Natural killer cell (primary cell): ENCODE measurements at places on chromosomes 6 and 20.

GRCh38 chr6:41042226-41043055 lies at the start of gene TSPO2:
Gene TSPO2 (plus strand): TSS chr6:41042467. CDS start chr6:41042986, 519 bp downstream.
- no peak for DNase-seq

DNA sequence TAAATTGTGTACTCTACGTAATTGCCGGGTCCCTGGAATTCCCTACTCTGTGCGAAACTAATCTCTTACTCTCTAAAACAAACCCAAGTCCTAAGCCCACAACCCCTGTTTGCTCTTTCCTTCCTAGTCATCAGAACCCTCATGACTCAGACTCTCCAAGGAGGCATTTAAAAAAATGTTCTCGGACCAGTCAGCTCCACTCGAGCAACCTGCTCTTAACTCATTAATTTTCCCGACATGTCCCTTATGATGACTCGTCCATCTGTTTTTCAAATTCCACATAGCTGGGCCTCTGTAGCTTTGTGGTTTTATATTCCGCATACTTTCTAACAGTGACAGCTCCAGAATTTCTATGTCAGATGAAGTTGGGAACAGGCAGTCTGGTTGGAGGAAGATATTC lies 2.6 kb upstream of the MUC22 start:
- DNase-seq = no peak

DNA sequence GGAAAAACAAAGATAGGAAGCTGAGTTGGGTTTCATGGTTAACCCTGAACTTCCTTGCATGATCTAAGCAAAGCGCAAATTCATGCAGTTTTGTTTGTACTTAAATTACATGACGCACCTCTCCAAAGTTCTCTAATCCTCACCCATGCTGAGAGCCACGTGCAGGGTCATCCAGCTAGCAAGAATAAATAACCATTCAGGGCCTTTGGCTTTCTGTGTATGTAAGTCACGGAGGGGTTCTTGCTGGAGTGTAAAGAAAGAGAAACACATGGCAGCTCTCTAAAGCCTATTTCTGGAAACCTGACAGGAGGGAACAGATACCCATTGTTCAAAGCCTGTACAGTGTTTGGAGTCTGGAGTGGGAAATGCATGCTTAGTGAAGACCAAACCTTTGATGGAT lies 171.7 kb upstream of the CCN2 start:
- DNase-seq = no peak

- DNase-seq = no peak
Measured at GRCh38 chr20:32903666-32904175, 45.0 kb downstream of the EFCAB8 start.

DNA sequence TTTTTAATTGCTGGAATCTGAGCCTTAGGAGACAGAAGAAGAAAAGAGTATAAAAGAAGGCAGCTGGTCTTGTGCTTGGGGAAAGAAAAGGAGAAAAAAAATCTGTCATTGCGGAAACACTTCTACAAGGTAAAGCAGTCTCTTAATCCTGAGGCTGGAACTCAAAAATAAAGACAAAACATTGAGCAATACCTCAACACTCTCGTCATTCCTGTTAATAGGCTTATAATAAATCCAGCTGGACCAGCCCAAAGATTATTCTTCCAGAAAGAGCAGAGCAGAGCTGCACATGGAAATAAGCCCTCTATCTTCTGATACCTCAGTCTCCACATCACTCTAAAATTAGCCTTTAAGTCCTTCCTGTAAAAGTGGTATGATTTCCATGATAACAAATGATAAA lies 62.0 kb upstream of the HIVEP1 start:
- DNase-seq = no peak

- no peak for DNase-seq
Measured at GRCh38 chr20:39631557-39631956, 669.4 kb downstream of the DHX35 start.

DNA sequence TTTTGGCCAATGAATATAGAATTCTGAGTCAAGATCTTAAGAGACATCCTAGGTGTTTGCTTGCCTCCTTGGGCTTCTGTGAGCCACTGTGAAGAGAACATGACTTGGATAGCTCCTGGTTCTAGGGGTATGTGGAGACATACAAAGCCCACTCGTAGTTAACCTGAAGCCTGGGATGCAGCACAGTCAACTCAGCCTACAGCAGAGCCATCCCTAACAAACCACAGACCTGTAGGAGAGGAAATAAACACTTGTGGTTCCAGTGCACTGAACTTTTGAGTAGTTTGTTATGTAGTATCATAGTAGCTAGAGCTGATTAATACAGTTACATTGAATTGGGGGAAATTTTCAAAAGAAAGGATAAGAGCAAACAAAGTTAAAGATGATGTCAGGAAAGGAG lies 474.4 kb upstream of the HSF2 start:
- no peak for DNase-seq

GRCh38 chr6:158780246-158780884 lies 38.8 kb downstream of the EZR start:
- no peak for DNase-seq

DNA sequence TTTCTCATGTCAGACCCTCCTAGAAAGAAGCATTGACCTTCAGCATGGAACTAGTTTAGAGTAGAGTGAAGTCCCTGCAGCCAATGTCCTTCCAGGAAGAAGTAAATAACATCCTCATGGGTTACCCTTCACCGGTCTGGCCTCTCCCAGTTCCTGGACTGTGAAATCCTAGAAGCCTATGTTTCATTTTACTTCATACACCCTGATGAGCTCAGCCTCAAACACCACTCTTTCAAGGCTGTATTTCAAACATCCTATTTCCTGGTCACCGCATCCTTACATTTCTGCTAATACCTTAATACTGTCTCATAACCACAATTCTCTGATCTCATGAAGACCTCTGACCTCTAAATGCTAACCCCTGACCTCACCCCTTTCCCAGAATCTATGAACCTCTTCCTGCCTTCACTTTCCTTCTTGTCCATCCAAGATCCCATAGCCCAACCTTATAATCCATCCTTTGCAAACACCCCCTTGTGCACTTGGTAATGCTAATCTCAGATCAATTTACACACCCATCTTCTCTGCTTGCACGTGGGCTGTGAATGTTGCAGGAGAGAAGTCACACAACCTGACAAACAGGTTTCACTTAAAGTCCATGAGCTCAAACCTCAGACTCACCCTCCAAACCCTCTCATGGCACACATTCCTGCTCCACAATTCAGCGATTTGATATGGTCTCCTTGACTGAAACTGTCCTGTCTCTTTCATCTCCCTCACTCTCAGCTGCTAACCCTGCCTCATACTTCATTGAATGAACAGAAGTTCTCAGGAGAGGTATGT lies 30.2 kb downstream of the SLC2A10 start:
- no peak for DNase-seq

GRCh38 chr6:29924287-29924686 lies 18.0 kb upstream of the HLA-A start:
- no peak for DNase-seq

- no peak for DNase-seq
Measured at GRCh38 chr20:44221368-44221954, 10.9 kb upstream of the OSER1 start.

- DNase-seq = no peak
Measured at GRCh38 chr20:54716174-54716747, 240.9 kb downstream of the DOK5 start.

DNA sequence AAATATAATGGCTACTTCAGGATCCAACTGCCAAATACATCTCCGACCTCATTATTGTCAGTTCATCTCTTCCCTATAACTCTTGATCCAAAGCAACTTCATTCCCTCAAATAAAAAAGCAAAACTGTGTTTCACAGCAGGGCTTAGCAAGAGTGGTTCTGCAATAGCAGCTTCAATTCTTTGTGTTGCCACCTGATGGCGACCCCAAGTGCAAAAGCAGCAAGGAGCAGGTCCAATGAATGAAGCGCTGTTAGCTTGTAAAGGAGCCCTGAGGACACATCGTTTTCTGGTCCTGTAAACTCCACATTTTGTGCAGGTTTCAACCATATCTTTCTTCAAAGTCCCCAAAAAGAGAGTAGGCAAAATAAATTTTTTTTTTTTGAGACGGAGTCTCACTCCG lies 19.6 kb downstream of the RTN4IP1 start:
- DNase-seq = peak; percentile 19

DNA sequence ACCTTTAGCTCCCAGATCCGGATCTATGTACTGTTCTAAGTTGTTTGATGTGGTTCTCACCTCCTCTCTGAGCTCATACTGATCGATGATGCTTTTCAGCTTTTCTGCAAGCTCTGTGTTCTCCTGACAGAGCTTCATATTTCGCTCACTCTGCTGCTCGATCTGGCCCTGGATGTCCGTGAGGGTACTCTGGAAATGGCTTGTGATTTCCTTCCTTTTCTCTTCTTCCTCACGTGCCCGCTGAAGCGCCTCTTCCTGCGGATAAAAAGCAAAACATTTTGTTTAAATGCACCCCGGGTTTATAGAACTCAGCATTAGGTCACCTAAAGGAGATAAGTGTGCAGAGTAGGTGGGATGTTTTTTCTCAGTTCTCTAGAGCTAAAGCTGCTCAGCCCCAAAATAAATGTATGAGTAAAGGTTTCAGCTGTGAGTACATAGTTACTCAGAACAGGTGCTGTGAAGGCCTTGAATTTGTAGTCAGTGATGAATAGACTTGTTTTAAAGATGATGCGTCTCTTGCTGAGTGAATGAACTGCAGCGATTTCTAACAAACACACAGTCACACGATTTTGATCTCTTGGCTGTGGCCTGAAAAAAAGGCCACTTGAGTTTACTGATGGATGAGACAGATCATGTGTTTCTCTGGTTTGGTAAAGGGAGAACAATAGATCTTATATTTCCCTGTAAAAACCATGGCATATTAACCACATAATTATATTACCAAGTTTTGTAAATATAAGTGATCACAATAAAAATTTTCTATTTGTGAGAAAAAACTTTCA lies 29.1 kb downstream of the TXLNB start:
- peak; percentile 66 for DNase-seq

DNA sequence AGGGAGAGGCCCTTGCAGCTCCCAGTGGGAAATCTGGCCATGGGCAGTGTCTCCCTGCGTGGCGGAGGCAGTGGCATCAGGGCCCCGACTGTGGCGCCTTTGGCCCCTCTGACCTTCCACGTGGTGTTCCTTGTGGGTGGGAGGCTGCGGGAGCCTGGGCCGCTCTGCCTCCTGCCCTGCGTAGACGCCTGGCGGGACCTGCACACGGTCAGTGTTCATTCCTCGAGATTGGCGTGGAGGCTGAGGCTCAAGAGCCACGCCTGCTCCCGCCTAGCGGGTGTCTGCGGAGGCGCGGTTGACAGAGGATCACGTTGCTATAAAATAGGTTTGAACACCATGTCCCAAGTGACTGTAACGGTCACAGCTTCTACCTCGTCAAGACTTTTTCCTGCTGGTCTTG lies 14.0 kb downstream of the COL9A3 start:
- no peak for DNase-seq

DNA sequence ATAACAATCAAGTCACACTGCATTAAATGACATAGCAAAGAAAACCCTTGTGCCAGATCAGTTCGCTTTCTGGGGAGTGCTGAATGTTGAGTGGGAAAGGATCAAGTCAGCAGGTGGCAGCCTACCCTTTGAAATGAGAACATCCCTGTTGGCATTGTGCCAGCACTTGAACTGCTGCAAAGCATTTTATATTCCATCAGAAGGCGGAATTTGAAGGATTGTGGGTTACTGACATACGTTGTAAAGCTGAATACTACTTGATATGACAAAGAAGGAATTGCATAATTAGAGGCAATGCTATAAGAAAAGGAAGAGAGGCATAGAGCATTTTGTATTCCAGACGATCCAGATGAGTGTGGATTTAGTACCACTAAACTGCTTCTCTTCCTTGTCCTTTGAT lies 26.5 kb downstream of the BCKDHB start:
- DNase-seq = no peak

GRCh38 chr6:9841886-9842725 lies 572.8 kb downstream of the TFAP2A start:
- DNase-seq = no peak

DNA sequence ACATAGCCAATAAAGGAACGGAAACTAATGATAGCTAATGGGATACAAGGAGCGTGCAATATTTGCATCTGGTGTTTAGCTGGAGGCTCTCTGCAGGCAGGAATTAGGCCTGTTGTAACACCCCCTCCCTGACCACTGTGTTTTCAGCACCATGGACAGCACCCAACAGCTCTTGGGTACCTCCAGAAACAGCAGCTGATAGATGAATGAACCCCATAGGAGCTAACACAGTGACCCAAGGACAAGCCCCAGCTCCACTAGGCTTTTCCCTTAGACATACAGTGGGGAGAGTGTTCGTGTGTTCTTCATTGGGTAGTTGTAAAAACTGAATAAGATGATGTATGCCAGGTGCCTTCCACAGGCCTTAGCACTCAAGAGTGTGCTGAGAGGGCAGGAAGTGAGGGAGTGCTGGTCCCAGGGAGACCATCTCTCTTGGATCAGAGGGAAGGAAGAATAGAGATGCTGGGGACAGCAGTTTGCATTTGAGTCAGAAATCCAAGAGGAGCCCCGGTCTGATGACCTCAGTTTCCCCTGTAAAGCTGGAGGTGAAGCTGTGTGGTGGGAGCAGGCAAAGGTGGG lies 161.3 kb downstream of the PHACTR3 start:
- peak; percentile 36 for DNase-seq

DNA sequence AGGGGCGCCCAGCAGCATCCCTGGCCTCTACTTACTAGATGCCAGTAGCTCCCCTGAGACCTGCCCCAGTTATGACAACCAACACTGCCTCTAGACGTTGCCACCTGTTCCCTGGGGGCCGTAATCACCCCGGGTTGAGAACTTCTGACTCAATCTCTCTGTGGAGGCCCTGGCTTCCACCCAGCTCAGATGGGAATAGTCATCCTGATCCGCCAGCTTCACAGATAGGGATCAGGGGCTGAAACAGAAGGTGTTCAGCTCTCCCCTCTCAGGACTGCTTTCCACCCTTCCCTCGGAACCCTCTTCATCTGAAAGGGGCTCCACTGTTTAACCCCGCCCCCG lies 3.3 kb downstream of the CAPN11 start:
- DNase-seq = no peak

- DNase-seq = no peak
Measured at GRCh38 chr20:10562899-10563298, 110.9 kb downstream of the JAG1 start.

GRCh38 chr20:58088625-58089024 lies 139.8 kb downstream of the ANKRD60 start:
- no peak for DNase-seq

GRCh38 chr20:18019068-18019467 lies 38.6 kb downstream of the OVOL2 start:
- no peak for DNase-seq

GRCh38 chr6:155867682-155868081 lies 412.0 kb upstream of the NOX3 start:
- DNase-seq = no peak

DNA sequence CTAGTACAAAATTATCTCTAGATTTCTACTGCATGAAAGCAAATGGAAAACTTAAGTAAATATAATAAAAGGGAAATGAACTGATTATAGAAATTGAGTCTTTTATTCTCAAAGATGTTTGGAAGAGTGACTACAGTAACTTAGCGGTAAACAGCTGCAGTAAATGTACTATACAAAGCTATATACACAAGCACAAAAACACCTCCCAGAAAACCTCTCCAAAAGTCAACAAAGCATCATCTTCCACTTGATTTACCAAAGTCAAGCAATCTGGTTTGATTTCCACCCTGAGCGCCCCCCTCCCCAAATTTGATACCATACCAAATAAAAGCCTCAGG lies 142.1 kb upstream of the SHLD1 start:
- DNase-seq = no peak

- DNase-seq = no peak
Measured at GRCh38 chr20:33568378-33568777, 78.5 kb downstream of the CBFA2T2 start.
